ENCODE measurements at places on chromosomes 11 and 22. TPM values are rescaled to one million over a fixed set of nuclear protein-coding genes. Genes with fewer than 3 reads are reported as not detected.

OR52I1 gene
- not detected for total RNA-seq

DNA sequence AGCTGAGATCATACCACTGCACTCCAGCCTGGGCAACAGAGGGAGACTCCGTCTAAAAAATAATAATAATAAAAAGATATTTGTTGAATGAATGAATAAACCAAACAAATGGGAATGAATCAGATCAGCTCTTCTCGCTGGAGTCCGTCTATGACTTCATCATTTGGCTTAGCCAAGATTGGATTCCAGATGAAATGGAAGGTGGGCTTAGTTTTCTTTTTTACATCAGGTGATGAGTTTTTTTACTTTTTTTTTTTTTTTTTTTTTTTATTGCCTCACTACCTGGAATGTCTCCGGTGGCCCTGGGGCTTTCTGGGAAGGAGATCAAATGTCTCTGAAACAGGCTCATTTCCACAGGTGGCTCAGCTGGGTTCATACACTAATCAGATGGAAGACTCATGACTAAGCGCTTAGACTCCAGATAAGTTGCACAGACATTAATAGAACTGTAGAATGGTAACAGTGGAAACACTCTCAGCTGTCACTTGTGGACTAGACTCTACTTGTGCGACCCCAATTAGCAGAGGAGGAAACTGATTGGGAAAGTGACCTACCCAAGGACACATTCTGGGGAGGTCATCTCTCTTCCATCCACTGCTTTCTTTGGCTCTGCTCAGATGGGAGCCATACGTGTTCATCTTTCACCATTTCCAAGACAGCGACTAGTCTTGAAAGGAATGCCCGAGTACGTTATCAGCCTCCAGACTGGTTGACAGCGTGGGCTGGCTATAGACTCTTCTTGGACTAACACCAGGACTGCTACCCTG is 20.5 kb upstream of the RBFOX2 start:
- DNase-seq = no peak

GRCh38 chr11:26842478-26843282 is 120.8 kb upstream of the SLC5A12 start:
- DNase-seq = no peak

DNA sequence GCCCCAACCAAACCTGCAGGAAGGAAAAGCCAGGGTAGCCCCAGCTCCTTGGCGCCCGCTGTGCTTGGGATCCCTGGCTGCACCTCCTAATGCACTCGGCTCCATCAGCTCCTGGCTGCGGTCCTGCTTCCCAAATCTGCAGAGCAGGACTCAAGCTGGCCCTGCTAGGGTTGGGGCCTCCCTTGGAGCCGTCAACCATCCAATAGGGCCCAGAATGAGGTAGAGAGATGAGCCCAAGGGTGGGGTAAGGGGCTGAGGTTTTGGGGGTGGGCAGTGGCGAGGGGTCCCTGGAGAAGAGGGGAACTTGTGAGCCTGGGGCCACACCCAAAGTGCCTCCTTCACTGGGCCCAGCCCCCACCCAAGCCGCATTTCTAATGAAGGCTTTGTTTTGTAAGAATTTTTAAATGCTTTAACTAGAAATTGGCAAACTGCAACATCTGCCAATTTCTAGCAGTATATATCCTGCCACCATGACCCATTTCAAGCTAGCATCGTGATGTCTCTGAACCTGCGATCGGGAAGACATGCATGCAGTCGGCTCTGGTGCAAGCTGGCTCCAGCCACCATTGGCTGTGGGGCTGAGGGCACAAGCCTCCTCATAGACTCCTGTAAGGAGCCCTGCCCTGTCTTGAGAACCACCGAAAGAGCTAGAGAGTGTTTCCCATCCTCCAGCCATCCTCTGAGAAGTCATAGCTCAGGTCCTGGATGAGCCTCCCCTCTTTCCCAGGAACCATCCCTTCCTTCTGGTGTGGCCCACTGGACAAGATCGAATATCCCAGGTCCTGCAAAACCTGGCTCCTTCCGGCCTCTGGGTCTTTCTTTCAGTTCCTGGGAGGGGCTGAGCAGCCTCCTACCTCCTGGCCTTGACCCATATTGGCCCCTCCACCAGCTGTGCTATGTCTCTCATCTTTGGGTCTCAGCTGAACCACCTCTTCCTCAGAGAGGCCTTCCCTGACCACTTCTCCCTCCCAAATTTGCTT is 15.5 kb downstream of the C1QTNF6 start:
- no peak for DNase-seq

DNA sequence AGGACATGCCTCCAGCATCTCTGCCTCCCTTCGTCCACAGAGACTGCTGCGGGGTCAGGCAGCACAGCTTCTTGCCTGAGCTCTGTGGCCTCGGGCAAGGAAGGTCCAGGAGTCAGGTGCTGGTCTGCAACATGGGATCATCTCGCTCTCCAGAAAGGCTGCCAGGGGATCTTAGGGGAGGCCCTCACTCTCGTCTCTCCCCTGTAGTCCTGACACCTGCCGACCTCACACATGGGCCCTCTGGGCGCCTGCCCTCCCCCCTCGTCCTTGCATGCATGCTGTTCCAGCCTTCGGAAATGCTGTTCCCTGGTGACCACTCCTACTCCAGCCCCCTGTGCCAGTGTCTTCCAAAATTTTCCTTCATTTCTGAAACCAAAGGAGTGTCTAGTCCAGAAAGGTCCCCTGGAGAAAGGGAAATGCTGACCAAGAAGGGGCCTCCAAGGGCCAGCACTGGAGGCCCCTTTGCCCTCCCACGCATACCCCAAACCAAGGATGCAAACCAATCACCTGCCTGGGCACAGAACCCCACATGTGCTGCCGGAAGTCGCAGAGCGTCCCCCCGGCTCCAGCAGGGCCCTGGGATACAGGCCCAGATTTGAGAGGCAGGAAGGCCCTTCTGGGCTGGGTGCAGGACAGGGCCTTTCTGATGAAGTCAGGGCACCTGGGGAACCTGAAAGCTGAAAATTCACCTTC is 41.0 kb downstream of the IGF2 start:
- DNase-seq = no peak

OR8D4 gene
- total RNA-seq = not detected

ARVCF gene
- 49.6 TPM for total RNA-seq

GRCh38 chr11:10978198-10978597 is 120.3 kb upstream of the ZBED5 start:
- DNase-seq = no peak

Measured in H1 (cell line).